ENCODE measurements at places on chromosomes 5 and 9.

- DNase-seq: no peak
These were observed 76.6 kb downstream of the ARRDC3 start for GRCh38 chr5:91306497-91306896.

DNA sequence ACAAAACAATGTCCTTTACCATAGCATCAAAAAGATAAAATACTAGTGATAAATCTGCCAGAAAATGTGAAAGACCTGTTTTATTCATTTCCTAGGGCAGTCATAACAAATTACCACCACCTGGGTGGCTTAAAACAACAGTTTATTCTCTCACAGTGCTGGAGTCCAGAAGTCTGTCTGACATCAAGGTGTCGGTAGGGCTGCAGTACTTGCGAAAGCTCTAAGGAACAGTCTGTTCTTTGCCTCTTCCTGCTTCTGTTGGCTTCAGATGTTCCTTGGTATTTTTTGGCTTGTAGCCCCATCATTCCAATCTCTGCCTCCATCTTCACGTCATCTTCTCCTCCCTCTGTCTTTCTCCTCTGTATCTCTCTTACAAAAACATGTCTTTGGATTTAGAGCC, 51.0 kb downstream of the PTPDC1 start:
- DNase-seq: no peak

DNA sequence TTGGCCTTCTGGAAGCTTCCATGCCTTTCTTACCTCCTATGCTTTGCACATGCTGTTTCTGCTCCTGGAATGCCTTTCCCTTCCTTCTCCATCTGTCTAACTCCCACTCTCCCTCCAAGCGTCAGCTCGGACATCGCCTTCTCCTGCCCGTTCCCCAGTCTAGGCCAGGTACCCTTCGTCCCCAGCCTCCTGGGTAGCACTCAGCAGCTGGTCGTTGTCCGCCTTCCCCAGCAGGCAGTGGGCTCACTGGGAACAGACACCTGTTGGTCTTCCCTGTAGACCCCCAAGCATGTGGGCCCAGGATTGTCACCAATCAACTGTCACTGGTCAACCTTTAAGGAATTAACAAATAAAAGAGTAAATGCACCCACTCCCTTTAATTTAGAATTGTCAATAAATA, 202.2 kb downstream of the RGS3 start:
- DNase-seq: no peak

DNA sequence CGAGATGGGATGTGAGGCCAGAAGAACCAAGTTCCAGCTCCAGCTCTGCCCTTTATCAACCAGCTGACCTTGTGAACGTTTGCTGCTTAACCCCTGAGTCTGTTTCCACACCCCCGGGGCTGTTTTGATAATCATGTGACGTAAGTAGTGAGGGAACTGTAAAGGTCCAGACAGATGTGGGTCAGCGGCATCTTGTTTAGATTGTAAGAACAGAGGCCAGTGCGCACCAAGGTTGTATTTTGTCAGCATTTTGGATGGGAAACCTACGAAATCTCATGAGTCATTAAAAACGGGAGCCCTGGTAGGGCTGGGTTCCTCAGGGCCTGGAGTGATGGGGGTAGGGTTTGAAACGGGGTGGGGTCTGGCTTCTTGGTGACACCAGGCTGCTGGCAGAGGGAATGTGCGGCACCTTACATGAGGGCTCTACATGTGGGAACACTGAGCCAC, 13.8 kb upstream of the COL15A1 start:
- no peak for DNase-seq

DNA sequence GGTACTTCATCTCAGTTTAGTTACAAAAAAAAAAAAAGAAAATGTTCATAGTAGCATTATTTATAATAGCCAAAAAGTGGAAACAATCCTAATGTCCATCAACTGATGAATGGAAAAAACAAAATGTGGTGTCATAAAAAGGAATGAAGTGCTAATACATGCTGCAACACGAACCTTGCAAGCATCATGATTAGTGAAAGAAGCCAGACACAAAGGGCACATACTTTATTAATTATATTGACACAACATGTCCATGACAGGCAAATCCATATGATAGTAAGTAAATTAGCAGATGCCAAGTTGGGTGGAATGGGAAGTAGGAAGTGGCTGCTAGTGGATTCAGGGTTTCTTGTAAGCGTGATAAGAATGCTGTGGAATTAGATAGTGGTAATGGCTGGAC, 54.2 kb downstream of the PCDHGC5 start:
- DNase-seq: no peak

DNA sequence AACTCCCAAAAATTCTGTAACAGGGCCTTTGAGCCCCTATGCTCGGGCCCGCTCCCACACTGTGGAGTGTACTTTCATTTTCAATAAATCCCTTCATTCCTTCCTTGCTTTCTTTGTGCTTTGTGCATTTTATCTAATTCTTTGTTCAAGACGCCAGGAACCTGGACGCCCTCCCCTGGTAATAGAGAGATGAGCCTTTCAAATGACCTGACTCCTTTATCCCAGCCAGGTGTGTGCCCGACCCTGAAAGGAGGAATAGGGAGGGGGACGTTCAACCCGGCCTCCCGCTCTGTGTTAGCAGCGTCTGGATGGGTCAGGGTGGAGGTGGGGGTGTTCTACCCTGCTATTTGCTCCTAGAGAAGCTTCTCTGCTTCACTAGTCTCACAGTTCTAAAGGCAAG, 53.9 kb downstream of the FXN start:
- DNase-seq: peak; percentile 33

DNA sequence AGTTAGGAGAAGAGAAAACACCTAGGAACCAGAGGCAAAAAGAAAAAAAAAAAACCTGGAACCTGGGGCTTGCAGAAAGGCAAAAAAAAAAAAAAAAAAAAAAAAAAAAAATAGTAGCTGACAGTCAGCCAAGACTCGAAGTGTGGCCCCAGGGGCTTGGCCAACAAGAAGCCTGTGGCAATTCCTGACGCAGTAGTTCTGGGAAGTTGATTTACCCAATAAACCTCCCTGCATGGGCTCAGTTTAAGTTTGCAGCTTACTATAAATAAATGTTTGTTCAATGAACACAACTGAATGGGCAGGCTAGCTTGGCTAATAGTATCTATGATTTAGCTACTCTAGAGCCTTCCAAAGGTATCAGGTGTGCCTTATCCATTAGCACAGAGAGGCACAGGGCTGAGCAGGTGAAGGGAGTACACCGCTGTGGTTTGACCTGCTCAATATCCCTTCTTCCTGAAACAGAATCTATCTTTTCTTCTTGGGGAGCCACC, 21.3 kb upstream of the GLRX start:
- DNase-seq: no peak

DNA sequence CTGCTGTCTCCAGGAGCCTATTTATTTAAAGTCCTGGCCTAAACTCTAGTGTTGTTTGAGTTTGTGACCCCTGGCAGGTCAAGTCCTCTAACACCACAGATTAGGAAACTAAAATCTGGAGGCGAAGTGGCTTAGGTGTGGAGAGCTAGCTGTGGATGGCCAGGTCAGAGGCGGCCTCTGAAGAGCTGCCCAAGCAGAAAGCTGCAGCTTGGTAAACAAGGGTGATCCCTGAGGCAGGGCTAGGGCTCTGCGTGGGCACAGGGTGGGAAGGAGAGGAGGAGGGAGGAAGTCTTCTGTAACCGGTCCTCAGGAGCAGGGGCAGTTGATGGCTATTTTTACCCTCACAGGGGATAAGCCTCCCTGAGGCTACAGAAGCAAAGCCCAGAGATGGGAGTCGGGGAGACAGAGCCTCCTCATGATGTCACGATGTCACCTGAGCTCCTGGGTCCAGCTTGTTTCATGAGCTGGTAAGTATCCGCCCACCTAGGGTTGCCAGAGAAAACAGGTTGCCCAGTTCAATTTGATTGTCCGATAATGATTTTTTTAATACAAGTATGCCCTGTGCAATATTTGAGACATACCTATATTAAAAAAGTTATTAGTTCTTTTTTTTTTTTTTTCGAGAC, 25.9 kb upstream of the BOD1 start:
- DNase-seq: no peak

DNA sequence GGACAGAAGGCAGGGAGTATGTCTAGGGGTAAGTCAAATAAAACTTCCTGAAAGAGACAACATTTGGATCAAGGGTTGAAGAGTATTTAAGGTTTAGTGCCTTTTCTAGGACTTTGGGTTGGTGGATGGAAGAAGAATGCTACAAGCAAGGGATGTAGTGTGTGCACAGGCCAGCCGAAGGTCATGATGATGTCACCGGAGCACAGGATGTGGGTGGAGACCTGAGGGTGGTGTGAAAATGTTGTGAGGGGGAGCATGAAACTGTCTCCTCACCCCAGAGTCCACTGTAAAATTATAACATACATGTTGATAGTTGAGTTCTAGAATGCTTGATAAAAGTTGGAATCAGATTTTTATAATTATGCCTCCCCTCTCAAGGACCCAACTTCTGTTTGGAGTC, 553.3 kb upstream of the SGCD start:
- no peak for DNase-seq

GRCh38 chr5:39117401-39117800, 43.2 kb upstream of the RICTOR start:
- no peak for DNase-seq

DNA sequence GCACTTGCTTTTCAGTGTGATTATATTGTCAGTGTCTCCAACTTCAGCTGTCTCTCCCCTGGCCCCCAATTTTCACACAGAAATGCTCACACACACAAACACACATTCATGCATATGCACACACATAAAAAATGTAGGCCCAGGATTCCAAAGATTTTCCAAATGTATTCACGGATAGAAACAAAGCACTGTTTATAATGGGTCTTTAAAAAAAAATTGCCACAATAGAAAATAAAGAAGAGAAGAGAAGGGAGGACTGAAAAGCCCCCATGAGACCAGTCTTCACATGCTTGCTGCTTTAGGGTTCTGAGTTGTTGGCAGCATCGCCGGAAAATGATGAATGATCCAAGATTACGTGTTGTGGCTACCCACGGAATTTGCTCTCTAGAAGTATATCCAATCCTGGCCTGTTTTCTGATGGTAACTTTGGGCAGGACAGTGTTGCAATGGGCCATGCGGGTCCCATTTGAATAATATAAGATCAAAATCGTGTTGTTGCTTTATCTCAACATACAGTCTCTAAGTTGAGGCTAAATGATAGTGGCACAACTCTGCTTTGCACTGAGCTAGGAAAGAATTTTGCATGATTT, 36.2 kb upstream of the ACO1 start:
- no peak for DNase-seq

DNA sequence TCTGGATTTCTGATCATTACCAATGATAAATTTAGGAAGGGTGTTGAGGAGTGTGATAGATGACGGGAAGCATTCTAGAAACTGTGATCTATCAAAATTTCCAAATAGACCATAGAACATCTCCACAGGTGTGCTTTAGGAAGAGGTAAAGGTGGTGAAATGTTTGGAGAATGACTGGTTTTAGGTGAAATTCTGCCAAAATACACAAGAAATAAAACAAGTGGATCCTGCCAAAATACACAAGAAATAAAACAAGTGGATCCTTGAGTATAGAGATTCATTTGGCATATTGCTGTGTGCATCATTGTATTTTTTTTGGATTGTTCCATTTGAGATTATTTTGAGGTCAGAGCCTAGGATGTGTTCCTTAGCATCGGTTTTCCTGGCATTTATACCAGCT, 88.3 kb upstream of the CTNND2 start:
- no peak for DNase-seq

DNA sequence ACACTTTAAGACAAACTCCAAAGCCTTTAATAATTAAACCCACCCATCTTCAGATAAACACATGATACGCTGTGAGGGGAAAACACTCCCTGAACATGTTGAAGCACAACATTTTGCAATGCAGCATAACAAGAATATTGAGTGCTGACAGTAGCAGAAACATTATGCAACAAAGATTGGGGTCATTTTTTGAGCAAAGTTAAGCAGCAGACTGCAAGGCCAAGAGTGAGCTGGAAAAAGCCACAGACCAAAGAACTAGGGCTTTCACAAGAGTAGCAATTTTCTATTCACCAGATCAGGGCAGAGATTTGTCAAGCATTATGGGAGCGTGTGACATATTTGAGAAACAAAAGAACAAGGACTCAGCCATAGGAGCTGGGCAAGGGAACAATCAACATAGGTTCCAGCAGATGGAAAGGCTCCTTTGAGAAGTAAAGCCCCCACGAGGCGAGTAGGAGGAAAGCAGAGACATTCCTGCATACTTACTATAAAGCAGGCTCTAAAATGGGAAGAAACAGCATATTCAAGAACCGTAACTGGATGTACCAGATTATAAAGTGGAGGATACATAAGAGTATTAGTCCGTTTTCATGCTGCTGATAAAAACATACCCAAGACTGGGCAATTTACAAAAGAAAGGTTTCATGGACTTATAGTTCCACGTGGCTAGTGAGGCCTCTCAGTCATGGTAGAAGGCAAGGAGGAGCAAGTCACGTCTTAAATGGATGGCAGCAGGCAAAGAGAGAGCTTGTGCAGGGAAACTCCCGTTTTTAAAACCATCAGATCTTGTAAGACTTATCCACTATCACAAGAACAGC, 4.8 kb upstream of the TTC23L start:
- peak; percentile 20 for DNase-seq

DNA sequence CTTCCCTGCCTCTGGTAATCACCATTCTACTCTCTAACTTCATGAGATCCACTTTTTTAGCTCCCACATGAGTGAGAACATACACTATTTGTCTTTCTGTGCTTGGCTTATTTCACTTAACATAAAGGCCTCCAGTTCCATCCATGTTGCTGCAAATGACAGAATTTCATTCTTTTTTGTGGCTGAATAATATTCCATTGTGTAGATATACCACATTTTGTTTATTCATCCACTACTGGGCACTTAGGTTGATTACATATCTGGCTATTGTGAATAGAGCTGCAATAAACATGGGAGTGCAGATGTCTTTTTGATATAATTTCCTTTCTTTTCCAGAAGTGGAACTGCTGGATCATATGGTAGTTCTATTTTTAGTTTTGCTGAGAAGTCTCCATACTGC, 28.7 kb downstream of the SHOC1 start:
- no peak for DNase-seq

DNA sequence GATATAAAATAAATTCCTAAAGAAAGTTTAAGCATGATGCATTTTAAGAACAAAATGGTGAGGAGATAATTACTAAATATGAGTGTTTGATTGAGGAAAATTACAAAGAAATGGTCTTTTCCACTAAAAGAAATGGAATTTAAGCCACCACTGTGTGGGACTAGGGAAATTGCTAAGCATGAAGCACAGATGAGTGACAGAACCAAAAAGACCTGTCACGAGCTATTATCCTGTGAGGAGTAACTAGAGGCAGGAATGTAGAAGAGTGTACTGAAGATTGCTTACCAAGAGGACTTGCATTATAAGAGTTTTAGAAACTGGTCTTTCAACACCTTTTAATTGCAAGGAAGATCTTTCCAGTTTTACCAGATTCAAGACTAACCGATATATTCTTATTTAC, 193.6 kb upstream of the PRR16 start:
- DNase-seq: no peak
